ENCODE measurements at places on chromosomes 12 and 14.

GRCh38 chr14:104096751-104097700 is 11.5 kb downstream of the ASPG start:
- no peak for DNase-seq

DNA sequence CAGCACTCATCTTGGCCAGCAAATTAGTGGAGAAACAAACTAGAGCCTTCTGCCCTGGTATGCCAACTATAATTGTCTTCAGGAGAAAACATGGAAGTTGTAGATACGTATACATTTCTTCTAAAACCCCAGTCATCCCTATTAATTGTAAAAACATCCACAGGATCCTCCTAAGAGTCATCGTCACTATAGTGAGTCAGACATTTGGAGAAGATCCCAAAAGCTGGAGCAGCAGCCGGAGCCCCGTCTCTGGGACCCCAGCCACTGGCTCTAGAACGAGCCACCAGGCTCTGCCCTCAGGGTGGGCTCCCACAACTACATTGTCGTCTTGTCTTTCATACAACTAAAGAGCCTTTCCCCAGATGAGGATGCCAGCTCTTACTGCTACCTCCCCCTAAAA is 15.5 kb downstream of the PRKAB1 start:
- DNase-seq, result no peak

GRCh38 chr12:98182821-98183220 is 332.6 kb upstream of the TMPO start:
- DNase-seq, result no peak

- DNase-seq, result no peak
These were observed 124.8 kb downstream of the PLCZ1 start for GRCh38 chr12:18612971-18613370.

All from suppressor macrophage (primary cell).